Stomach (tissue), 19 donors: ENCODE measurements at places on chromosomes 13 and 19. TPM values are rescaled to one million over a fixed set of nuclear protein-coding genes. Genes with fewer than 3 reads are reported as not detected.

The F2RL3 gene
- total RNA-seq, result 6.8 TPM

The CERS1 gene
- 0.87 TPM for total RNA-seq

The MATK gene
- 4.4 TPM for total RNA-seq

The ZNF296 gene
- total RNA-seq, result 4.1 TPM

DNA sequence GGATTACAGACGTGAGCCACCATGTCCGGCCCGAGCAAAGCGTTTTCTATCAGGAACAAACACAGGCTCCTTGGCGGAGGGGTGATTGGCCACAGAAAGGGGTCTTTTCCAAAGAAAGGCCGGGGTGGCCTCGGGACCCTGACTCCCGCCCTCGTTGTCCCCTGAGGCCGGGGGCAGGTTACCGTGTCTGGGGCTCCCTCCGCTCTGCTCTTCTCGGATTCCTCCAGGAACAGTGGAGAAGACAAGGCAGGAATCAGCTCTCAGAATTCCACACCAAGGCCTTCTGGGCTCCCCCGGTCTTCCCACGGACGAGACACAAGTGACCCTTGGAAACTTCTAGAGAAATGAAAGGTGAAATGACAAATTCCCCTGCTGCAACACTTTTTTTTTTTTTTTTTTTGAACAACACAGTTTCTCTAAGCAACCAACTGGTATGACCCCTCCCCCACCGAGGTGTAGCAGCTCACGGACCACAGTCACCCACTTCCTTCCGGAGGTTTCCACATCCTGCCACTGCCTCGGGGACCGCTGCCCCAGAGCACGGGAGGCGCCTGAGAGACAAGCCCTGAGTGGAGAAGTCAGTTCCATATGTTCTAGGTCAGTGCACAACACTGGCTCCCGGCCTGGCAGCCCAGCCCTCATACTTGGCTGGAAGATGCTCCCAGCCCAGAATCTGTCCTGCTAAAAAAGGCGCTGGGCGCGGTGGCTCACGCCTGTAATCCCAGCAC lies 11.0 kb downstream of the MOB3A start:
- DNase-seq, result peak; percentile 88
- peak overlapping the region; percentile 36 for H3K4me3 ChIP-seq
- H3K4me1 ChIP-seq, result peaks cover 77% of the 10 kb centered on the region

DNA sequence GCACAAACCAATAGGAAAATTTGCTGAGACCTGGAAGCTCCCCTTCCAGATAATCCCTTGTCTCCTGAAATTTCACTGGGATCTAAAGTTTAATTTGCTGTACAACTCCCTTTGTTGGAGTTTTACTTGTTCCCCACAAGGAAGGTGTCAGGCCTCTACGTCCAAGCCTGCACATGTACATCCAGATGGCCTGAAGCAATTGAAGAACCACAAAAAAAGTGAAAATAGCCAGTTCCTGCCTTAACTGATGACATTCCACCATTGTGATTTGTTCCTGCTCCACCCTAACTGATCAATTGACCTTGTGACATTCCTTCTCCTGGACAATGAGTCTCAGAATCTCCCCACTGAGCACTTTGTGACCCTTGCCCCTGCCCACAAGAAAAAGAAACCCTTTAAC lies 716.0 kb upstream of the PCDH20 start:
- no peaks in the 10 kb centered on the region for H3K36me3 ChIP-seq
- no peaks in the 10 kb centered on the region for H3K4me1 ChIP-seq
- H3K4me3 ChIP-seq, result no peak overlapping the region
- no peaks in the 10 kb centered on the region for H3K27me3 ChIP-seq
- no peak for DNase-seq

DNA sequence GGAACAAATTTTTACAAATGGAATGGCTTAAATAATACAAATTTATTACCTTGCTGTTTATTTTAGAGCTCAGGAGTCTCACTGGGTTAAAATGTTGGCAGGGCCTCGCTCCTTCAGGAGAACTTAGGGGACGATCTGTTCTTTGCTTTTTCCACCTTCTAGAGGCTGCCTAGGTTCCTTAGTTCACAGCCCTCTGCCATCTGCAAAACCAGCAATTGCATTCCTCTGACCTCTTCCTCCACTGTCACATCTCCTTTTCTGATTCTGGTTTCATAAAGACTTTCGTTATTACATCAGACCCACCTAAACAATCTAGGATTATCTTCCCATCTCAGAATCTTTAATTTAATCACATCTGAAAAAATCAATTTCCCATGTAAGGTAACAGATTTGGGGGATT lies 249.6 kb upstream of the SPRY2 start:
- no peak for DNase-seq
- no peaks in the 10 kb centered on the region for H3K27me3 ChIP-seq
- H3K36me3 ChIP-seq, result no peaks in the 10 kb centered on the region
- H3K27ac ChIP-seq, result no peak overlapping the region
- H3K4me1 ChIP-seq, result no peaks in the 10 kb centered on the region

- no peak for DNase-seq
- H3K36me3 ChIP-seq, result no peaks in the 10 kb centered on the region
- H3K4me1 ChIP-seq, result peaks cover 43% of the 10 kb centered on the region
These were observed 632 bp downstream of the MARK4 start for GRCh38 chr19:45251452-45252354.

DNA sequence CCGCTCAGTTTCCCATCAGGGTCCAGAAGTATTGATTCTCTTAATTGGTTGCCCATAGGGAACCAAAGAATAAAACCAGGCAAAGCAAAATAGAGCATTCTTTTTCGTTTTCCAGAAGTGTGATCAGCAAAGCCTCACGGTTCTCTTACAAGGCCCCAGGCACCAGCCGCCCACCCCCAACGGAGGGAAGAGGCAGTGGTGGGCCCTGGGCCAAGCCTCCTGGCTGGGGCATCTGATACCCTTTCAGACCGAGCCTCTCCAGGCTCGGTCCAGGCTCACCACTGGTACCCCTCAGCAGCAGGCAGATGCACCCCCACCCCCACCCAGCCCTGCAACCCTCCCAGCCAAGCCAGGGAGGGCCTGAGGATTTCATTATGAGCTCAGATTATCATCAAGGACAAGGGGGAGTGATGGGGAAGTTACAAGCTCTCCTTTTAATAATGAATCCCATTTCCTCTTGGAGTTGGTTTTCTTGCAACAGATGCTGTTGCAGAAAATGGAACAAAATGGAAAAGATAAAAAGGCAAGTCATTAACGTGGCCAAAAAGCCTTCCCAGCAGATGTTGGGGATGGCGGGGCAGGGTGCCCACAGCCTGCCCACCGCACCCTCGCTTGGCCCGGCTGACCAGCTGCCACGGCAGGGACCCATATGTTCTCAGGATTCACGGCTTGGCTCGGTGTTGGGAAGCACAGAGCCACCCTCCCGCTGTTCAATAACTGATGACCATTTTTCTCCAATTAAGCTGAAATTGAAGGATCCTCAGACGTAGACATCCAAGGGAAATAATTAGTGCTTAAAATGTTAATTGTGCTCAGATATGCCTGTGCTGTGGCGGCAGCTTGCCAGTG lies 45.9 kb upstream of the KCTD15 start:
- no peak for DNase-seq
- H3K36me3 ChIP-seq, result no peaks in the 10 kb centered on the region
- peaks cover 45% of the 10 kb centered on the region for H3K27me3 ChIP-seq
- no peak overlapping the region for H3K4me3 ChIP-seq
- H3K4me1 ChIP-seq, result no peaks in the 10 kb centered on the region

DNA sequence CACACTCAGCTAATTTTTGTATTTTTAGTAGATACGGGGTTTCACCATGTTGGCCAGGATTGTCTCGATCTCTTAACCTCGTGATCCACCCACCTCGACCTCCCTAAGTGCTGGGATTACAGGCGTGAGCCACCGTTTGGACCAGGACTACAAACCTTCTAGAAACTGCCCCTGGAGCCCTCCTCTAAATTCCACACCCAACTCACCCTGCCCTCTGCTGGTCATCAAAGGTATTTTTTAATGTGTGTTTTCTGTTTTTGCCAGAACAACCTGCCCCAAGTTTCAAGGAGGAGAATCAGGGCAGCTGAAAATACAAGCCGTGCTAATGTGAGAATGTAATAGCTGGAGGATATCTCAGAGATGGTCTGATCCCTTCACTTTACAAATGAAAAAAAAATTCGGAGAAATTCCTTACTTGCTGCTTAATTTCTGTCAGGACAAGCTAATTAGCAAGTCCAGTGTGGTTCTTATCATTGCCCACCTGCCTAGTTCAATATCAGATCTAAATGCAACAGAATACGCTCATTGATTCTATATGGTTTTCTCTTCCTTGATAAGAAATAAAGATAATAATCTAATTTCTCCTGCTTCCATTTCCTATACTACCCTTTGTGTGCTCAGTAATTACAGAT lies 4.1 kb downstream of the ATP8A2 start:
- no peak overlapping the region for H3K4me3 ChIP-seq
- H3K27me3 ChIP-seq, result peaks cover 55% of the 10 kb centered on the region
- H3K4me1 ChIP-seq, result peaks cover 17% of the 10 kb centered on the region
- H3K36me3 ChIP-seq, result no peaks in the 10 kb centered on the region
- peak; percentile 64 for DNase-seq

DNA sequence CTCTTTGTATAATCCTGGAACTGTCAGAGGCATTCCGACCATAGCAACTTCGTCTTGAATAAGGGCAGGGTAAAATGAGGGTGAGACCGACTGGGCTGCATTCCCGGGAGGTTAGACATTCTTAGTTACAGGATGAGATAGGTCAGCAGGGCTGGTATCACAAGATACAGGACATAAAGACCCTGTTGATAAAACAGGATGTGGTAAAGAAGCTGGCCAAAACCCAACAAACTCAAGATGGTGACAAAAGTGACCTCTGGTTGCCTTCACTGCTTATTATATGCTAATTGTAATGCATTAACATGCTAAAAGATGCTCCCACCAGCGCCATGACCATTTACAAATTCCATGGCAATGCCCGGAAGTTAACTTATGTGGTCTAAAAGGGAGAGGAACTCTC lies 27.7 kb upstream of the MBNL2 start:
- H3K4me3 ChIP-seq, result no peak overlapping the region
- DNase-seq, result no peak
- peaks cover 7% of the 10 kb centered on the region for H3K4me1 ChIP-seq
- H3K27ac ChIP-seq, result no peak overlapping the region
- no peaks in the 10 kb centered on the region for H3K36me3 ChIP-seq

GRCh38 chr19:33773704-33774624 lies 22.7 kb upstream of the KCTD15 start:
- H3K36me3 ChIP-seq, result no peaks in the 10 kb centered on the region
- DNase-seq, result no peak
- no peak overlapping the region for H3K27ac ChIP-seq
- peaks cover 6% of the 10 kb centered on the region for H3K4me1 ChIP-seq

GRCh38 chr19:45693106-45693788 lies 781 bp downstream of the QPCTL start:
- no peaks in the 10 kb centered on the region for H3K27me3 ChIP-seq
- peak overlapping the region; percentile 93 for H3K27ac ChIP-seq
- peak; percentile 86 for DNase-seq
- H3K36me3 ChIP-seq, result peaks cover 38% of the 10 kb centered on the region
